ENCODE measurements at places on chromosomes 7 and 10. TPM values are rescaled to one million over a fixed set of nuclear protein-coding genes. Genes with fewer than 3 reads are reported as not detected.

Gene UCN3
- total RNA-seq, result not detected

- no peak overlapping the region for H3K4me3 ChIP-seq
- DNase-seq, result peak; percentile 27
- no peaks in the 10 kb centered on the region for H3K36me3 ChIP-seq
- H3K27ac ChIP-seq, result no peak overlapping the region
These were observed 5.9 kb downstream of the KCP start for GRCh38 chr7:128904381-128905197.

Gene DIP2C
- total RNA-seq, result 0.70 TPM

DNA sequence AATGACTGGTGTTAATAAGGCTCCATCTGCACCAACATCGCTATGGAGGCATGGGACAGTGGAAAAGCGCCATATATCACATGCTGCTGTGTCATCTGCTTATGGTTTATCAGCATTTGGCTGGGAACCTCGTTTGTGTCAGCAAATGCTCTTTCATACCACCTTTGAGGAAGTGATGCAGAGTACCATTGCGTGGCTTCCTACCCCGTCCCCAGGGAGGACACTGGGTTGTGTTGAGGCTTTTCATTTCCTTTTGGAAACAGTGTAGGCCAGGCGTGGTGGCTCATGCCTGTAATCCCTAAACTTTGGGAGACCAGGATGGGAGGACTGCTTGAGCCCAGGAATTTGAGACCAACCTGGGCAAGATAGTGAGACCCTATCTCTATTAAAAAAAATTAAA lies 6.8 kb downstream of the TACR2 start:
- H3K4me3 ChIP-seq, result no peak overlapping the region
- no peaks in the 10 kb centered on the region for H3K36me3 ChIP-seq
- no peak overlapping the region for H3K27ac ChIP-seq
- H3K27me3 ChIP-seq, result peaks cover 1% of the 10 kb centered on the region

DNA sequence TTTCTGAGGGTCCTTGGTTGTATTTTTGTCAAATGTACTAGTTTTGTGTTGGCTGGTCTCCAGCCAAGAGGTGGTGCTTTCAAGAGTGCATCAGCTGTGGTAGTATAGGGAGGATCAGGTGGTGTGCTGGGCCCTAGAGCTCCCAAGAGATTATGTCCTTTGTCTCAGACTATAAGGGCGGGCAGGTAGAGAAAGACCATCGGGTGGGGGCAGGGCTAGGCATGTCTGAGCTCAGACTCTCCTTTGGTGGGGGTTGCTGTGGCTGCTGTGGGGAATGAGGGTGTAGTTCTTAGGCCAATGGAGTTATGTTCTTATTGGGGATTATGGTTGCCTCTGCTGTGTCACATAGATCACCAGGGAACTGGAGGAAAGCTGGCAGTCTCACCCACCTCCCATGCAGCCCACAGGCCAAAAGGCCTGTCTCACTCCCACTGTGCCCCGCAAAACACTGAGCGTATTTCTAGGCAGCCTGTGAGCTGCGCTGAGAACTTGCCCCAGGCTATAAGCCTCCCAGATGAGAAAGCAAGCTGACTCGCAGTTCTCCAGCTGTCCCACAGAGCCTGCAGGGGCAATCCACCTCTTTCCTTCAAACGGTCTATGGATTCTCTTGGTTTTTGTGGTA lies 1066.7 kb downstream of the GRM8 start:
- H3K4me3 ChIP-seq, result no peak overlapping the region
- H3K27ac ChIP-seq, result no peak overlapping the region
- no peaks in the 10 kb centered on the region for H3K27me3 ChIP-seq
- H3K36me3 ChIP-seq, result no peaks in the 10 kb centered on the region
- no peaks in the 10 kb centered on the region for H3K4me1 ChIP-seq
- no peak for DNase-seq

Measured in activated CD4-positive, alpha-beta memory T cell treated with anti-CD3 and anti-CD28 coated beads, Interleukin-2, amount 10 ng/mL, durations not matched to agents 7 days and 5 days (primary cell).